ENCODE measurements at places on chromosomes 13 and 19. TPM values are rescaled to one million over a fixed set of nuclear protein-coding genes. Genes with fewer than 3 reads are reported as not detected.

Gene SIGLEC5
- not detected for total RNA-seq

DNA sequence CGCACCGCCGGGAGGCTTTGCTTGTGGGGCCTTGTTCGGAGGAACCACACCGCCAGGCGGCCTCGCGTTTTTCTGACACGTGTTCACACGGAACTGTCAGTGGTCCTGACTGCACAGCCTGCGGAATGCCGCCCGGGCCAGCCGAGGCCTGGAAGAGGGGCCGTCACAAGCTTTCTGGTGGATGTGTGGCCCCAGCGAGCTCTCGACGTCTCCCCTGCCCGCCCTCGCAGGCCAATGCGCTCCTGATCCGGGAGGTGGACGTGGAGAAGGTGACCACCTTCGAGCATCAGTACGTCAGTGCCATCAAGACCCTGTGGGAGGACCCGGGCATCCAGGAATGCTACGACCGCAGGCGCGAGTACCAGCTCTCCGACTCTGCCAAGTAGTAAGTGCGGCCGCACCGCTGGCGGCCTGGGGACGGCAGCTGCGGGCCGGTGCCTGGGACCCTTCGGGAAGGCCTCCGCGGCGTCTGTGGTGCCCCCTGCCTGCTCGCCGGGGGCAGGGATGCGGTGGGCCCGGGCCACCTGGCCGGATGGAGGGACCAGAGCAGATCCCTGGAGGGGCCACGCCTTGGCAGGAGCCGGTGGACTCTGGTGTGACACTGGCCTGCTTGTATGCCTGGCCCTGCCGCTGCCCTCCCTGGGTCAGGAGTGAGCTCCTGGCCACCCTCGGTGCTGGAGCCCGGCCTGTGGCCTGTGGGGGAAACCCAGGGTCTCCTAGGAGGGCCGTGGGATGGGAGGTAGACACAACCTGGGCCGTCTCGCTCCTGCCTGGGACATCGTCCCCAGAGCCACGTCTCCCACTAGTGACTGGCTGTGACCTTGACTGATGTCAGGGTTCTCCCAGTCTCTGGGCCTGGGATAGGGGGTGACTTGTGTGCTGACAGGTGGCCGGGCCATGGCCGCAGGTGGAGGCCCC lies 19.2 kb downstream of the GNA11 start:
- no peak overlapping the region for H3K27ac ChIP-seq
- no peak for DNase-seq
- H3K4me3 ChIP-seq: no peak overlapping the region
- no peaks in the 10 kb centered on the region for H3K27me3 ChIP-seq

Gene ZNF296
- 14.8 TPM for total RNA-seq

DNA sequence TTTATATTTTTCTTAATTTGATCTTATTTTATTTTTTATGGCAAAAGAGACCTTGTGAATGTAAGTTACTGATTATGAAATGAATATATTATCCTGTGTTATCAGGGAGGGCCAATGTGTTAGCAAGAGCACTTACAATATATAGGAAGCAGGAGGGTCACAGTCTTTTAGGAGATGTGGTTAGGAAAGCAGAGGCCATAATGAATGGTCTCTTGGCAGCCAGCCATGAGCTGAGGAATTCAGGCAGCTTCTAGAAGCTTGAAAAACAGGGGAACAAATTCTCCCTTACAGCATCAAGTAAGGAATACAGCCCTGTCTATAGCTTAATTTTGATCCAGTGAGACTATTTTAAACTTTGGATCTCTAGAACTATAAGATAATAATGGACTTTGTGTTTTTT lies 2374.6 kb downstream of the PCDH9 start:
- no peak for DNase-seq
- no peaks in the 10 kb centered on the region for H3K27me3 ChIP-seq
- H3K36me3 ChIP-seq: no peaks in the 10 kb centered on the region
- H3K27ac ChIP-seq: no peak overlapping the region

GRCh38 chr19:41813911-41814310 lies 17.5 kb downstream of the CEACAM3 start:
- peaks cover 2% of the 10 kb centered on the region for H3K36me3 ChIP-seq
- no peak overlapping the region for H3K27ac ChIP-seq

Gene KLF2
- total RNA-seq: 0.33 TPM

DNA sequence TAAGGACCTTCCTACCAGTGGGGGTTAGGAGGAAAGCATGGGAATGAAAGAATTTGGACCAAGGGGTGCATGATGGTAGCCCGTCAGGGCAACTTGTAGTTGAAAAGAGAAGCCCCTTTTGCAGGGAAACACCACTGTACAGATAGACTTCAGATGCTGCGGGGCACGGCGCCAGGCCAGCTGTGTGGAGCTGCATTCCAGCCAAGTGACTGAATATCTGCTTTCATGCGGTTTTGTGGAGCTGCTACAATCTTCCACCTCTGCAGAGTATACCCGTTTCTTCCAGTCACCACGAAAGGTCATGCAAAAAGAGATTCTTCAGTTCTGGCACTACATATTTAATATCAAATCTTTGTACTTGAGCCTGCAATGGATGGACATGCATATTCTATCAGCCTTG lies 104.7 kb downstream of the RGCC start:
- H3K27me3 ChIP-seq: no peaks in the 10 kb centered on the region
- no peak overlapping the region for H3K4me3 ChIP-seq
- no peak overlapping the region for H3K27ac ChIP-seq
- no peaks in the 10 kb centered on the region for H3K36me3 ChIP-seq
- no peaks in the 10 kb centered on the region for H3K4me1 ChIP-seq

Gene TRMT1
- 92.8 TPM for total RNA-seq

DNA sequence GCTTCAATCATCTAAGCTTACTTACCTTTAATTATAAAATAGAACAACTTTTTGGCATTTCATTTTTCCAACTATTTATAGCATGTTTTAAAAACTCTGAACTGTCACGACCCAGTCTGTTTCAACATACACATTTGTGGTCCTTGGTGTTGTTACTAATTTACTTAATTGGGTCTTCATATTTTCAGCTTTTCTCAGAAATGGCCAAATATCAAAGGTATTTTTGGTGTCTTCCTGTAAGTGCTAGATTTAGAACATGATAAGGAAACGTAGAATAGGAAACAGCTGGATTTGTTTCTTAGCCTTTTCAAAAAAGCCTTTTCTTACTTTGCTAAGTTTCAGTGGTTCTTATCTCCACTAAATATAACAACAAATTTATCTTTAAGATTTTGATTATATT lies 11.4 kb downstream of the LPAR6 start:
- H3K36me3 ChIP-seq: peaks cover 1% of the 10 kb centered on the region
- no peak overlapping the region for H3K4me3 ChIP-seq
- H3K27me3 ChIP-seq: no peaks in the 10 kb centered on the region
- DNase-seq: no peak

DNA sequence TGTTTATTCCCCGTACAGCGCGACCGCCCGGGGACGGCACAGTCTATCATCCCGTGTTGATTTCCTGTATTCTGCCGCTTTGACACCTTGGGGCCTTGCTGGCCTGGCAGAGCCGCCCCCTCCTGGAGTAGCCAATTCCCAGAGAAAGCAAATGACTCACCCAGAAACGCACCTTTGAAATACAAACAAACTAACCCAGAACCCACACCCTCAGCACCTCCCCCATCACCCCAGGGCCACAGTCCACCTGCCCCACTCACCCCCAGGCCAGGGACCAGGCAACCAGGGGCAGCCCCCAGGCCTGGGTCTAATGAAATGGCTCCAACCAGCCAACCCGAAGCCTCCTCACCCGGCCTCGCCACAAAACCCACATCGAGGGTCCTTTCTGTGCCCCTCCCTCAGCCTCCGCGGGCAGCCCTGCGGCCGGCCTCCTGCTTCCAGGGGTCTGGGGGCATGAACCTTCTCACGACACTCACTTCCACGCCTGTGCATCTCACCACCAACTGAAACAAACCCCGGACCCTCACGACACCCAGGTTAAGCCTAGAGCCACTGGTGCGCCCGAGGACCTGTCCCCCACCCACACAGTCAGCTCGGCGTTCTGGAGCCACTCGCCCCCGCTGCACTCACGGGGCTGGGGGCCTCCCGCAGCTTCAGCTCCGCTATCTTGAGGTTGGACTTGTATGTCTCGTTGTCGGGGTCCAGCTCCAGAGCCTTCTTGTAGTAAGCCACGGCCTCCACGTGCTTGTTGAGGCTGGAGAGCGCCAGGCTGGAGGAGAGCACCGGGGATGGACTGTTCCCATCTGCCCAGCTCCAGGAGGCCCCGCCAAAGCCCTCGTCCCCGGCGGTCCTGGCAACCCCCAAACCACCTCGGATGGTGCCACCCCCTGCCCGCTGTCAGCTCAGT lies 20.9 kb downstream of the SGTA start:
- H3K27ac ChIP-seq: no peak overlapping the region
- no peaks in the 10 kb centered on the region for H3K27me3 ChIP-seq
- H3K36me3 ChIP-seq: peaks cover 20% of the 10 kb centered on the region
- no peak for DNase-seq
